ENCODE measurements at places on chromosomes 12 and 14. TPM values are rescaled to one million over a fixed set of nuclear protein-coding genes. Genes with fewer than 3 reads are reported as not detected.

The LRP1-AS gene
- not detected for total RNA-seq

The ATG14 gene
- total RNA-seq: 6.2 TPM

The TOMM20L gene
- not detected for total RNA-seq

The PLEKHD1 gene
- total RNA-seq: 0.03 TPM

The TFCP2 gene
- total RNA-seq: 20.6 TPM

The CALCOCO1 gene
- total RNA-seq: 19.3 TPM

The ANGEL1 gene
- total RNA-seq: 9.5 TPM

The KCNA1 gene
- not detected for total RNA-seq

The PIWIL1 gene
- not detected for total RNA-seq

The CCDC197 gene
- not detected for total RNA-seq

The OR4L1 gene
- not detected for total RNA-seq

The NELL2 gene
- total RNA-seq: not detected

The ZNF891 gene
- total RNA-seq: 0.39 TPM

Measured in A549 treated with CpdA at 1 μM for 4 hours (cell line).